Stimulated activated CD8-positive, alpha-beta memory T cell treated with anti-CD3 and anti-CD28 coated beads, Interleukin-15, amount 100 ng/mL, for 48 hours (primary cell): ENCODE measurements at places on chromosomes 6 and 20.
A peak's percentile ranks its signal among the peaks of the same experiment; 100 is the strongest.

GRCh38 chr6:108650325-108650724 is 89.6 kb downstream of the FOXO3 start:
- DNase-seq, result no peak

DNA sequence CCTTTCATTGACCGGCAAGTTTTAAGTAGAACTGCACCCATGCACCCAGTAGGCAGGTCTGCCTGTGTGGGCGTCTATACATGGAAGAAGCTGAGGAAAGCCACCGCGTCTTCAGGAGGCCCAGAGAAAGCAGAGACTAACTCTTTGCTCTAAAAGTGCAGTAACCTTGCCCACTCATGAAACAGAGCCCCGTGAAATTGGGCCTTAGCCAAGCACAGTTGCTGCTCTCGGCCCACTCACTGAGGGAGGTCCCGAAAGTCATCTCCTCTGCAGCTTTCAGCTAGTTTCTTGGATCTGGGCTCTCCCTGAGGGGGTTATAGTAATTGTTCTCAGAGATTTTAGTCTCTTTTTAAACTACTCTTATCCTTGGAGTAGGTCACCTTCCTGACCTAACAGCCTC is 74.0 kb upstream of the SYNJ2 start:
- no peak for DNase-seq

GRCh38 chr6:53044071-53044470 is 21.1 kb upstream of the FBXO9 start:
- no peak for DNase-seq

GRCh38 chr6:35668096-35668495 is 20.6 kb downstream of the FKBP5 start:
- DNase-seq, result no peak

GRCh38 chr6:157225575-157225995 is 97.7 kb downstream of the TMEM242 start:
- DNase-seq, result no peak

- no peak for DNase-seq
These were observed 89.0 kb downstream of the SLC2A10 start for GRCh38 chr20:46798430-46798829.

GRCh38 chr20:22688485-22688884 is 104.1 kb upstream of the FOXA2 start:
- no peak for DNase-seq

DNA sequence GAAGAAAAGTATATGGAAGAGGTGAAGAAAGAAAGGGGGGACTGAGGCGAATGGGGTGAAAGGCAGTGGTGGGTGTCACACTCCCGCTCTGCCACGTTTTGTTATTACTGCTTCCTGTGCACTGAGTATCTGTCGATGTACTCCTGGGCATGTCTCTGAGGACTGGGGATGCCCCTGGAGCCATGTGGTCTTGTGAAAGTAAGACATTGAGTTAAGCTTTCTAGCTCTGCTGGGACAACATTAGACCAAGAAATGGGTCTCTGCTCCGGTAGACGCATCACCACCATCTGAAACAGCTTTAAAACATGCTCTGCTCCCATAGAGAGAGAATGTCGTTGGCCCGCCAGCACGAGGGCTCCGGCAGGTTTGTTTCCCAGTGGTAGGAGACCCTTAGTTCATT is 40.0 kb downstream of the IRF4 start:
- DNase-seq, result no peak

DNA sequence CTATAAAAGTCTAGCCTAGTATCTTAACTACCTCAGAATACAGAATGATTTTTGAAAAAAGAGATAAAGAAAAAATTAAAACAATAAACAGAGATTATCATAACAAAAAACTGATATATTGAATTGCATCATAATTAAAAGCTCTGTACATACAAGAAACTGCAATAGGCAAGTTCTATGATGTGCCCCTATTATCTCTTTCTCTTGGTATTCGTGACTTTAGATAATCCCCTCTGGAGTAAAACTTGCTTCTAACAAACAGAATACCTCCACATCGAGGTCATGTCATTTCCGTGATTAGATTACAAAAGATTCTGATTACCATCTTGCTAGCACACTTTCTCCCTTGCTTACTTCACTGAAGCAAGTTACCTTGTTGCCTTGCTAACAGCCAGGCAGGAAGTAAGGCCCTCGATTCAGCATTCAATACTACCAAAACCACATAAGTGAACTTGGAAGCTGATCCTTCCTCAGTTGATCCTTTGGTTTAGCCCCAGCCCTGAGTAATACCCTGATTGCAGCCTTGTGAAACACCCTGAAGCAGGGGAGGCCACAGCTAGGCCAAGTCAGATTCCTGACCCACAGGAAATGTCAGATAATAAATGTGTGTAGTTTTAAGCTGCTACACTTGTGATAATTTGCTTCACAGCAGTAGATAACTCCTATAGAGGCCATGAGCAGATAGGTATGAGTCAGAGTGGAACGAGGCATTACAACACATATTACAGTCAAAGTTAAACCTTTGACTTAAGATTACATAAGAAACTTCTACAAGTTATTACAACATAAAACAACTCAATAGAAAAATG is 53.7 kb upstream of the TMX4 start:
- DNase-seq, result no peak

GRCh38 chr20:1631309-1632151 is 11.7 kb upstream of the SIRPB1 start:
- DNase-seq, result no peak

DNA sequence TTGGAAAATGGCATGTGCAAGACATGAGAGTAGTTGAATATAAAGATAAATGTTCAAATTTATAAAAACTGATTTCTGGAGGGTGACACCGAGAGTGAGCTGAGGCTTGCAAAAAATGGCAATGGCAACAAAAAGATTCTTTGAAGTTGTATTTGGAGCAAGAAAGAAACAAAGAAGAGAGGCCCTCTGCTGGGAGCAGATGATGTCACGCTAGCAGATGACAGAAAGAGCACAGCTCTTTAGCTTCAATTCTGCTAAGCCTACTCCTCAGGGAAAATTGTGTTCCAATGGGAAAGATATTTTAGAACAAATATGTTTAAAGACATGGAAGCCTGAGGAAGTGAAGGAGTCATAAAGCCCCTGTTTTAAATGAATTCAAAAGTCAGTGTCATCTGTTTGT is 125.3 kb upstream of the NOX3 start:
- DNase-seq, result no peak

GRCh38 chr6:87900160-87900698 is 147.4 kb upstream of the SPACA1 start:
- DNase-seq, result no peak

DNA sequence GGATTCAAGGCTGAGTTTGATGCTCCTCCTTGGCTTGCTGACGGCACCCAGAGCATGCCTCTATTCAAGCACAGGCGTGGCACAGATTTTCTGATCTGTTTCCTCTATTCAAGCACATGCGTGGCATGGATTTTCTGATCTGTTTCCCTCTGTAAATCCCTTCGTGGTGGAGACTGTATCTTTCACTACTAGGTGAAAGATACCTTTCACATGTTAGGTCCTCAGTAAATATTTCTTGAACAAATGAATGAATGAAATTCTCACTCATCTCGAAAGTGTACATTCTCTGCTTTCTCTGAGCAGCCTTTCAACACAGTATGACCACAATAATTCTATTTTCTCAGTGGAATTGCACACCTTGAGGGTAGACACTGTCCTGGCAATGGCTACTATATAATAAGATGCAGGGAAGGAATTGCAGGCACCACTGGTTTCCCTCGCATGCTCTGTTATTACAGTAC is 72.6 kb upstream of the F13A1 start:
- no peak for DNase-seq

- no peak for DNase-seq
These were observed 199.4 kb downstream of the TFAP2A start for GRCh38 chr6:10215326-10216110.

GRCh38 chr6:27138837-27139755 is 108.4 kb upstream of the PRSS16 start:
- peak; percentile 65 for DNase-seq

DNA sequence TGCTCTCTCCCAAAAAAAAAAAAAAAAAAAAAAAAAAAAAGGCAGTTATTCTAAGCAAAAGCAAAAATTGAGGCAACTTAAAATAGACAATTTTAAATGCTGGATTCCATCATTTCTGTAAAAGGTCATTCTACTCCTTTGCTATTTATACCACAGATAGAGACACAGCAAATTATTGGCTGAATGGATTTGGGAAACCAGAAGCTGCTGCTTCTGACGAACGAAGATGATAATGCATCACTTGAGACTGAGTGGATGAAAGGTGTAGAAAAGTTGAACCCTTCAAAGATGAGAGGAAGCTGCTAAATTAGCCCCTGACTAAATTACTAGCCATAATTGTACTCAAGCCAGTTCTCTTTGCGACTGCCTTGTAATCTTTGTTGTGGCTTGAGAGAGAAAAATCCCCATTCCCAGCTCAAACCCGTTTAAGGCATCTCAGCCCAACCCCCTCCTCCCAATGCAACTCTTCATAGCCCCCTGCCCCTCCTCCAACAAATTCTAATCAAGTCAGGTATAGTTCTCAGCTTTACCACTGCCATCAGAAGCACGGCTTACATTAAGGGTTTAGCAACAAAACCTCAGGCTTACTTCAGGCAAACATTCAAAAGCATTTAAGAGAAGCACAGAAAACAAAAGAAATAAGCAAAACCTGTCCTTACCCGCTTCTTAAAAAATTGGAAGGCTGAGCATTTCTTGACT is 1.0 kb downstream of the SGK1 start:
- no peak for DNase-seq

- no peak for DNase-seq
These were observed 23.0 kb downstream of the LATS1 start for GRCh38 chr6:149694921-149695320.

DNA sequence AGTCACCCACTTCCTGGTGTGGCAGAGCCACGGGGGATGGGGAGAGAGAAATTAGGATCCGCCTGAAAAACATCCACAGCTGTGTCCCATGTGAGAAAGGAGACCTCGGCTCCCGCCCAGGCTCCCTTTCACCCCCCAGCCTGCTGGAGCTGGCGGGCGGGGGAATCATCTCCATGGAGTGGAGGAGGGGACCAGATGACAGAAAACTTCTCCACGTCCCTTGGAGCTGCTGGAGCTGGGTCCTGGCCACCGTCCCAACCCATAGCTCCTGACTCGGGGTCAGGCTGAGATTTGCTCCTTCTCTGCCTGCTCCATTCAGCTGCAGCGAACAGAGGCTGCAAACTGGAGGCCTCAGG is 113.8 kb downstream of the CEBPB start:
- DNase-seq, result no peak

DNA sequence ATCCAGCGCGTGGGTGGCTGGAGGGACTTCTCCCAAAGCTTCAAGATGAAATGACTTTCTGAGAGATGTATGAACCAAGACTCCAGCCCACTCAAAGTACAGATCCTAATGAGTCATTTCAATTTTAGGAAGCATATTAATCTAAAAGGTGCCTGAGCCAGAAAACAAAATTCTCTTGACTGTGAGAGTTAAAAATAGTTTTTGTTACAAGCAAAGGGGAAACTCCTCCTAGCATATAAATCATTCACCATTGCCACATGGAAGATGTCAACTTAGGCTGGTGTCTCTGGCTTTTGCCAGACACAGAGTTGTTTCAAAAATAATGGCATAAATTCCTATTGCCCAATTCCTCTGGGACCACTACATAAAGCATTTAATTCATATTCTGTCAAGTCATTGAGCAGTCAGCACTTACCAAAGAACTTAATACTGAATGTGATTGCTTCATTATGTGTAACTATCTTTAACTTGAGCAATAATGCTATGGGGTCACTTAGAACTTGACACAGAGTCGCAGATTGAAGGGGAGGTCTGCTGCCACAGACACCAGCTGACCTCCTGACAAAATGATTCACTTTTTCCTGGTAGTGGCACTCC is 280.6 kb downstream of the SLC35F1 start:
- DNase-seq, result no peak

DNA sequence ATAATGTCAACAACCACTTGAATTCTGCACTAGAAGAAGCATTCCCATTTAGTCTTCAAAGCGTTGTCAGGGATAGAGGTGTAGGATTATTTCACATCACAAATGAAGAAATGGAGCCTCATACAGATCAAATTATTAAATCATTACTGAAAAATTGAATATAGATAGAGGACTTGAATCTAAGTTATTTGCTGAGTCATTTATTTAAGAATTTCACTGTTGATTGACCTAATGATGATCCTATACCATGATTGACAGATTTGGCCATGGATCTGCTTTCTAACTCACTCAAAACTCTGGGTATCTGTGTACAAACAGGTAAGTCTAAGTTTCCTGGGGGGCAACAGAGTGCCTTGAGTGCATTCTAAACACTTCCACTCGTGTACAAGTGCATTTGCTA is 215.9 kb downstream of the BTBD3 start:
- no peak for DNase-seq

DNA sequence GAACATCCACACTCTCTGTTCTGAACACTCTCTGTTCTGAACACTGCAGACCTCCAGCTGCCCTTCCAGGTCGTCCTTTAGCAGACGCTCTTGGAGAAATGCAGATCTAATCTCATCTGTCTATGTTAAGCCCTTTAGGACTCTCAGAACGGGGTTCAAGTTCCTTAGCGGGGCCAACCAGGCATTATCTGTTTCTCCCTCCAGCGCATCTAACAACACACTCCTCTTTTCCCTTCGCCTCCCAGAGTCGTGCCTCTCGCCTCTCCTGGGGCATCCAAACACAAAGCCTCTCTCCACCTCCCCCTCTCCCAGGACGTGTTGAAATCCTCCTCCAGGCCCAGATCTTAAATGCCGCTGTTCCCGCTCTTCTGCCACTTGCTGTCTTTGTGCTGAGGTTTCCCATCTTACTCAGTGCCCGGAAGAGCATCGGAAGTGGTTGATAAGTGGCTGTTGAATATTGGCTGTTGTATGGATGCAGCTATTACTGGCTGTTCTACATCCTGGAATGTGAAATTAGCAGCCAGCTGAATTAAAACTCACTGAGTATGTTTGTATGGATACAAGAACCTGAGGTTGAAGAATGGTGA is 108.4 kb upstream of the GGTLC1 start:
- DNase-seq, result no peak

DNA sequence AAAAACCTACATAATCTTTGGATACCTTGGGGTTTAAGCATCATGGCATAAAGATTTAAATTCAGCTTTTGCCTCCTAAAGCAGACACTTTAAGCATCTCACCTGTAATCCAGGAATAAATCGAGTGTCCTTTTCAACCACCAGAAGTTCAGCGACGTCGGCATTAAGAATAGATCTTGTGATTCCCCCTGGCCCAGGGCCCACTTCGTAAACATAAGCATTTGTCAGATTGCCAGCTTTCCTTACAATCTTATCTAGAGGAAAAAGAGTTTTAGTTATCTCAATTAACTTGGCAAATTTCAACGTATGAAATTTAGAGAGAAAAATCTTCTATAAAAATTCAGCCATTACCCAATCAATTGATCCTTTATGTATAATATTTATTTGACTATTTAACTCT is 3.2 kb downstream of the TFB1M start:
- no peak for DNase-seq

- DNase-seq, result no peak
These were observed 10.2 kb downstream of the ELMO2 start for GRCh38 chr20:46396052-46396740.

- no peak for DNase-seq
These were observed 18.7 kb upstream of the PXDC1 start for GRCh38 chr6:3770023-3770720.

DNA sequence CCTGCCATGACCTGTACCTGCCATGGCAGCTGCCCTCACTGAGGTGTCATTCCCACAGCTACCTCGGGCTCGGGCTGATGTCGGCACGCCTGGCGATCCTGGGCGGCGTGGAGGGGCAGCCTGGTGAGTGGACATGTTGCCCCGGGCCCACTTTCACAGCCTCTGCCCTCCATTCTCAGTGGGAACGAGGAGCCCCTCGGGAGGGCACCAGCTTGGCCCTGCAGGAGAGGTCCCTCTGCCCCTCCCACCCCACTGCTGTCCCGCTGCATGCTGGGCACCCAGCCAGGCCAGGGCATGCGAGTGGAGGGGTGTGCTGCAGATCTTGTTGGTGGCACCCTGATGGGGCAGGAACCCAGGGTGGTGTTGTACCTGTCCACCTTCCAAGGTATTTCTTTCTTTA is 23.0 kb downstream of the ENTPD6 start:
- no peak for DNase-seq
